ENCODE measurements at places on chromosomes 11 and 22.

DNA sequence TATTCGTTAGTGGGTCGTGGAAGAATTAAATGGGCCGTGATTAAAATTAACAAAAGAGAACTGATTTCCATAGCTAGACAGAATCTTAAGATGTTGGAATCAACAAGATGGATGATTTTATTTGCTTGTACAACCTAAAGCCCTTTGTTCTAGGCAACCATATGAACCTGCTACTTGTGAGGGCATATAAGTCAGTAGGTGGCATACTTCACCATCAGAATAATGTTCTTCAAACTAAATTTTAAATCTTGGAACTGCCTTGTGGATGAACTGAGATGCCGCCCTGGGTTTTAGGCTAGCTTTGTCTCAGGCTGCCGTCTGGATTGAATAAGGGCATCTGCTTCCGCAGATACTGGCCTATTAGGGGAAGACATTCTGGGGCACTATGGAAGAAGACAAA, 40.9 kb downstream of the CSRP3 start:
- DNase-seq = no peak

DNA sequence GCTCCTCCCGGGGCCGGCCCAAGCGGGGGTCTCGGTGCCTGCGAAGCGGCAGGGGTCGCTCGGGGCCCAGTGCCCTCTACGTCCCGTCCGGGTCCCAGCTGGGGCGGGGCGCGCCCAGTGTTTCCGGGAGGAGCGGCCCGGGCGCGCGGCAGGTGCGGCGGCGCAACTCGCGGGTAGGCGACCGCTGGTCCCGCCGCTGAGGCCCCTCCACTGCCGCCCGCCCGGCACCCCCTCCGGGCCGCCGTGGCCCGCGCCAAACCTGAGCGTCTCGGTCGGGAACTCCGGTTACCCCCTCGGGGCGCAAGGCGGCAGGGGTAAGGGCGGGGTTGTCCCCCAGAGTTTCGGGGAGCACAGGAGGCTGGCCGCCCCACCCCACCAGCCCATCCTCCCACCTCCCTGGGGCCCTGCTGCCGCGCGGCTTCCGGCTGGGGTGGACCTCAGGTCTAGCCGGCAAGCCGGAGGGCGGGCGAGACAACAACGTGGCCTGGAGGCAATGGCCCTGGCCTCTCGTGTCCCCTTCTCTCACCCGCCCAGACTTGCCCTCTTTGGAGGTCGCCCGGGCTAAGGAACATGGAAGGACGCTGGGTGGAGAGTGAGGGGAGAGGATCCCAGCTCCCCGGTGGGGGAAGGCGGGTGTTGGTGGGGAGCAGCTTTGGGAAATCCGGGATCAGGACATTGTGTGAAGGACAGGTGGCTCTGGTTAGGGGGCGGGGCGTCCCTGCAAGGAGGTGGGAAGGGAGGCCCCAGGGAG, 398 bp upstream of the CRACR2B start:
- no peak for DNase-seq

- DNase-seq = no peak
Observed at GRCh38 chr11:66904055-66904454, 47.2 kb downstream of the LRFN4 start.

GRCh38 chr11:20448834-20449233, 61.3 kb downstream of the PRMT3 start:
- DNase-seq = no peak

DNA sequence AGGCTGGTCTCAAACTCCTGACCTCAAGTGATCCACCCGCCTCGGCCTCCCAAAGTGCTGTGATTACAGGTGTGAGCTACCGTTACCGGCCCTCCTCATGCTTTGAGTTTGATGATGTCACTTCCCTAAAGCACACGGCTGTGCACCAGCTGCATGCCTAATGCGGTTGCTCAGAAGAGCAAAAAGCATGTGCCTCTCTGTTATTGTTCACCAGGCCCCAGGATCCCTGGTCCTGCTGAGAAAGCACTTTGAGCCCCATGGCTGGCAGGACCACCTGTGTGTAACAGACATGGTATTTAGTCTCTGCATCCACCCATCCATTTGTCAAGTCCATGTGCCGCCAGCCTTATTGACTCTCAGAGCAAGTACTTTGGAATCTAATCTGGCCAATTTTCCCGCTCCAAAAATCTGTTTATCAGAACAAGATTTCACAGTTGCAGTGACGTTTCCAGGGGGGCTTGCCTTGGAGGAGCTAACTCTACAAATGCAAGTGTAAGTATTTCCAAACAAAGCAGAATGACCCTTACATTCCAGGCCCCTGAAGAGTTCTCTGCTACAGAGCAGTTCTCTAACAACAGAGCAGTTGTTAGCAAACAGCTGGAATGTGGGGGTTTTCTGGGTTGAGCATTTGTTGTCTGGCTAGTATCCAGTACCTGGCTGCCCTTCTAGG, 89.4 kb downstream of the LDLRAD3 start:
- DNase-seq = no peak

GRCh38 chr22:48259991-48260670, 1497.7 kb downstream of the TBC1D22A start:
- no peak for DNase-seq

DNA sequence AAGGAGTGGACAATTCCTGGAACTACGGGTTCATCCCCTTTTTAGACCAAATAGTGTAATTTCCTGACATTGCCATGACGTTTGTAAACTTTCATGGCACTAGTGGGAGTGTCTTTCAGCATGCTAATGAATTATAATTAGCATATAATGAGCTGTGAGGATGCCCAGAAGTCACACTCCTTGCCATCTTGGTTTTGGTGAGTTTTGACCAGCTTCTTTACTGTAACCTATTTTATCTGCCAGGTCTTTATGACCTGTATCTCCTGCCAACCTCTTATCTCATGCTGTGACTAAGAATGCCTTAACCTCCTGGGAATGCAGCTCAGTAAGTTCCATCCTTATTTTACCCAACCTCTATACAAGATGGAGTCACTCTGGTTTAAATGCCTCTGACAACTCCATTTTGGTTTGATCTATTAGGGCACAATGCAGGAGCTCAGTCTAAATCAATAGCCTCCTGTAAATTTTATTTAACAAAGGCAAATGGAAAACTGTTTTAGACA, 20.7 kb downstream of the OR10A6 start:
- no peak for DNase-seq

DNA sequence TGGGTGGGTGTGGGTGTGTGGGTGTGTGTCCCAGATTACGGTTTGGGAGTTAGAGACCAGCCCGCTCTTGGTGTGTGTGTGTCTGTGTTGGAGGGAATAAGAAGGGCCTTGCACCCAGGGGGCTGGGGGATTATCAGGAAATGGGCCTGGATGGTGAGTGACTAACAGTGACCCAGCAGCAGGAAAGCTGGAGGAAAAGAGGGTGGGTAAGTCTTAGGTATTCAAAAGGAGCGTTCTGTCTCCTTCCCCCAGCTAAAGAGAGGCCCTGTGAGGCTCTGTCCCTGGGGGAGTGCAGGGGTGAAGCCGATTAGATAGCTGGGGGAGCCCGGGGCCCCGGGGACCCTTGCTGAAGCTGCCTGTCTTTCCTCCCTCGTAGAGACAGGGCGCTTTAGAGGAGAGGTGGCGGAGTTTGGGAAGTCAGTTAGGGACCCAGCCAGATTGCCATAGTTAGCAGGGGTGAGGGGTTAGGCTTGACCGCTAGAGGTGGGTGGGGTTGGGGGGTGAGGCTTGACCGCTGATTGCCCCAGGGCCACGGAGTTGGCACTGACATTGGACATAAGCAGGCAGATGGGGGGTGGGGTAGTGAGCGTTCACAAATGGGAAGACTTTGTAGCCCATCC, 1.5 kb downstream of the OAF start:
- no peak for DNase-seq

DNA sequence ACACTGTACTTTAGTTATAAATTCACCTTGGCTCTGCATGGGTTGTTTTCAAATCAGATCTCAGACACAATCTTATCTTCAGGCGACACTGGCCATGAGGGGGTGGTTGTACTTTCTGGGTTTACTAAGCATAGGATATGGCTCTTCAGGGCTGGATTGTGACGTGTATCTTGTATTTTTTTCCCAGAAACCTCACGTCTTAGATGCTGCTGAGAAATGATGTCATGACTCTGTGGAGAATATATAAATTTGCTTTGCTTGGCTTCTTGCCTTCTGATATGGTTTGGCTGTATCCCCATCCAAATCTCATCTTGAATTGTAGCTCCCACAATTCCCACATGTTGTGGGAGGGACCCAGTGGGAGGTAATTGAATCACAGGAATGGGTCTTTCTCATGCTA, 82.8 kb upstream of the VSTM5 start:
- DNase-seq = no peak

DNA sequence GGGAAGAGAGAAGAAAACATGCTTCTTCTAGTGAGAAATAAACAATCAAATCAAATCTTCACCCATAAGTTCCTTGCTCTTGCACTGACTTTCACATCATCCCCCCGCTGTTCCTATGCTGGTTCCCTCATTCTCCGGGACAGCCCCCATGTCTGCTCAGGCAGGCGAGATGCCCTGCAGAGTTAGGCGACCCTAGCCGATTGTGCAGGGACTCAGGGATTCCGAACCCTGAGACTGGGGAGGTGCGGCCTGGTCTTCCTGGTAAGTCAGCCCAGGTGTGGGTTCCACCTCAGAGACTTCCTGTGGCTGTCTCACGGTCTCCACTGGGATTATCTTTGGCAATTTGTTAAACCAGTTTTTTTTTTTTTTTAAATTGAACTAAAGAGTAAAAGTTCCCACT, 6.6 kb downstream of the TTC38 start:
- no peak for DNase-seq

DNA sequence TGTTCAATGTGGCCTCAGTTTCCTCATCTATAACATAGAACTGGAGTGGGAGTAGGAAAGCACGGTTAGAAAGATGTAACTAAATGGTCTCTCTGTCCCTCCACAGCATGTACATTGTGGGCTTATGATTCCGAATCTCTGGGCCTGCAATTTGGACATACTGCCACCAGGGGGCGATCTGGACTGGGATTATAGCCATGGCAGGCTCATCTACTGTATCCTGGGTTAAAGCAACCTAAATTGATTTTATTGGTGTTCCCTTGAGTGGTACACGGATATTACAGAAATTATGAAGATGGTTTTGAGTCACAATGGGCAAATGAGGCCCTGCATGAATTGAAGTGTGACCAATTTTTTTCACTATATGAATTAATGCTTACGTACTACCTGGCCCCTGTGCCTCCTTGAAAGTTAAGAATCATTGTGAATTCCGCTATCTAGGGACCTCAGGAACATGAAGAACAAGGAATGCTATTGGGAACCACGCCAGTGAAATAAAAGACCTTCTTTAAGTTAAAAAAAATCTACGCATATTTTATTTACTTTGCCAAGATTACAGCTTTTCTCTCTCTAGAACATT, 32.9 kb downstream of the TST start:
- peak; percentile 53 for DNase-seq

GRCh38 chr11:11569936-11570491, 51.8 kb downstream of the GALNT18 start:
- no peak for DNase-seq

GRCh38 chr11:119094816-119095065, 6.9 kb downstream of the DPAGT1 start:
- DNase-seq = no peak

GRCh38 chr22:43110927-43111623, 525 bp downstream of the BIK start:
- DNase-seq = no peak

GRCh38 chr11:70033711-70034070, 44.4 kb upstream of the ANO1 start:
- no peak for DNase-seq

DNA sequence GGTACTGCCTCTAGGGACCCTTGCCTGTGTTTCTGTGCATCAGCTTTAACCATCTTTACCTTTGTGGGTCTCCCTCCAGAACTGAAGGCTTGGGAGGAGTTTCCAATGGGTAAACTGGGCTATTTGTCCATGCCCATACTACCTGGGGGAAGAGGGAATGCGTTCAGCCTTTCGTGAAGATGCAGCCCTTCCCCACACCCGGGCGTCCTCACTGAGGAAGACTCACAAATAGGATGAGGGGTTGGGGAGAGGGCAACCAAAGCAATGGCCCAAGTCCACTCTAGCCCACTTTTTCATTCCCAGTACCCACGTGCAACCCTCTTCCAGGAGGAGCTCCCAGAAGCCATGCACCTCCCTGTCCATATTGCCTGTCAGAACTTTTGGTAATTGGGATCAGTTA, 61.8 kb upstream of the ADA2 start:
- no peak for DNase-seq

GRCh38 chr11:93487032-93487483, 56.1 kb downstream of the SMCO4 start:
- DNase-seq = no peak

- DNase-seq = no peak
Observed at GRCh38 chr11:47867823-47868222, 19.7 kb upstream of the NUP160 start.

- no peak for DNase-seq
Observed at GRCh38 chr22:23238707-23239106, 58.4 kb downstream of the BCR start.

DNA sequence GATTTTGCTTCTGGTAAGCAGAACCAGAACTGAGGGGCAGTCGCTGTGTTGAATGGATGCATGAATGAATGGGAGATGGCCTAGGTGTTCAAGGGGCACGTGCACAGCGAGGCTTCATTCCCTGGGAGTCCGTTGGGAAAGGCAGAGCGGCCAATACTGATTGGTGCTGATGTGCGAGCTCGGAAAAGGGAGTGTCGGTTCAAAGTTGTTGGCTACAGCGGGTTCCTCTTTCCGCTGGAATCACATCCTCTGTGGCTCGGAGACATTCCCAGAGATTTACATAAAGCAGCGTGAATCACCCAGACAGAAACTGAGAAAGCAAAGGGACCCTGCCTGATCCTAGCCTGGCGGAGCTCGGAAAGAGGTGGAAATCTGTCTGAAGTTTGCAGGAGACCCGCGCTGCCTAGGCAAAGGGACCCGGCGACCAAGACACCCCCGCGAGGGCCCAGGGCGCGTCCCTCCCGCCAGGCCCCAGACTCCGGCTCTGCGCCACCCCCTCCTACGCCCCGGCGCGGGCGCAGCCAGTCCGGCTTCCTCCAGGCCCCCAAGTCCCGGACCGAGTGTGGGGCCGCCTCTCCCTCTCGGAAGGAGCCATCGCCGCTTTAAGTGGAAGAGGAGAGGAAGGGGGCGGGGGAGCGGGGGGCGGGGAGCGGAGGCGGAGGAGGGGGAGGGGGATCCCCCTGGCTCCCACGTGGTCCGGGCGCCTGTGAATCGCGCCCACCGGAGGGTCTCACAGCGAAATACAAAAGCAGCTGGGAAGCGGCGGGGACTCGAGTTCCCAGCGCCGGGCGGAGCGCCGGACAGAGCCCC, at the start of gene FJX1:
Gene FJX1, plus strand, starts transcription at position 774 of the 810 bp plus-strand sequence. CDS start 177 bp downstream, outside the sequence.
- peak; percentile 8 for DNase-seq

GRCh38 chr11:45093761-45094455, 52.5 kb upstream of the PRDM11 start:
- DNase-seq = no peak

DNA sequence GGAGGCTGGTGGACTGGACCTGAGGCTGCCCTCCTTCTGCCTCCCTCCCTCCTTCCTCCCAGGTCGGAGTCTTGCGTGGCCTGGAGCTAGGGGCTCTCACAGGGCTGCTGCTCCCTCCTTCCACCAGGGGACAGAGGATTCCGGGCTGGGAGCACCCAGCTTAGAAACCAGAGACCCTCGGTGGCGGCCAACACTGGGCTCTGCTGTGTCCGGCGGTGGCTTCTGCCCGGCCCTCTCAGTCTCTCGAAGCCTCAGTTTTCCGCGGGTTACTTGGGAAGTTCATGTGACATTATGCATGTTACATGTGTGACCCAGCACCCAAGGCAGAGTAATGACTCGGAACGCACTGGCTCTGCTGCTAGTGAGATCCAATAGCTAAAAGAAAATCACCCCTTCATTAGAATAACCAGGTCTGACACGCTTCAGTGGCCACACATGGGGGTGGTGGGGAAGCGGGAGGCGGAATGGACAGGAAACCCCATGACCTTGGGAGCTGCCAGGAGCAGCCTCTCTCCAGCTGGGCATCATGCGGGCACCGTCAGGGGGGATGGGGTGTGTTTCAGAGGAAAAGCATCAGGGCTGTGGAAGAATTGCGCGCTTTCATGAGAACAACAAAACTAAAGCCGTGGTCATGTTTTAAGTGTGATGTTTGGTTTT, 5.9 kb upstream of the MRGPRG start:
- no peak for DNase-seq
